Activated CD8-positive, alpha-beta memory T cell treated with anti-CD3 and anti-CD28 coated beads for 4 hours (primary cell): ENCODE measurements at places on chromosomes 13 and 19.

DNA sequence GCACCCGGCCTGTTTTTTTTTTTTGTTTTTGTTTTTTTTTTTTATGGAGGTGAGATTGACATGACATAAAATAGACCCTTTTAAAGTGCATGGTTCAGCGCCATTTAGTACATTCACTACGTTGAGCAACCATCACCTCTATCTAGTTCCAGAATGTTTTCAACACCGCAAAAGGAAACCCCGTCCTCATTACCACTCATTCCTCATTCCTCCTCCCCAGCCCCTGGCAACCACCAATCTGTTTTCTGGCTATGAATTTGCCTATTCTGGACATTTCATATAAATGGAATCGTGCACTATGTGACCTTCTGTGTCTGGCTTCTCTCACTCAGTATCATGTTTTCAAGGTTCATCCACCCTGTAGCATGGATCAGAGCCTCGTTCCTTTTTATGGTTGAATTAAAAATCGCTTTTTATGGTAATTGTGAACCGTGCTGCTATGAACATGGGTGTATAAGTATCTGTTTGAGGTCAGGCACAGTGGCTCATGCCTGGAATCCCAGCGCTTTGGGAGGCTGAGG, 9.9 kb upstream of the ADGRE5 start:
- no peak for DNase-seq

- no peak for DNase-seq
These were observed 42.4 kb upstream of the ESD start for GRCh38 chr13:46839399-46839798.

DNA sequence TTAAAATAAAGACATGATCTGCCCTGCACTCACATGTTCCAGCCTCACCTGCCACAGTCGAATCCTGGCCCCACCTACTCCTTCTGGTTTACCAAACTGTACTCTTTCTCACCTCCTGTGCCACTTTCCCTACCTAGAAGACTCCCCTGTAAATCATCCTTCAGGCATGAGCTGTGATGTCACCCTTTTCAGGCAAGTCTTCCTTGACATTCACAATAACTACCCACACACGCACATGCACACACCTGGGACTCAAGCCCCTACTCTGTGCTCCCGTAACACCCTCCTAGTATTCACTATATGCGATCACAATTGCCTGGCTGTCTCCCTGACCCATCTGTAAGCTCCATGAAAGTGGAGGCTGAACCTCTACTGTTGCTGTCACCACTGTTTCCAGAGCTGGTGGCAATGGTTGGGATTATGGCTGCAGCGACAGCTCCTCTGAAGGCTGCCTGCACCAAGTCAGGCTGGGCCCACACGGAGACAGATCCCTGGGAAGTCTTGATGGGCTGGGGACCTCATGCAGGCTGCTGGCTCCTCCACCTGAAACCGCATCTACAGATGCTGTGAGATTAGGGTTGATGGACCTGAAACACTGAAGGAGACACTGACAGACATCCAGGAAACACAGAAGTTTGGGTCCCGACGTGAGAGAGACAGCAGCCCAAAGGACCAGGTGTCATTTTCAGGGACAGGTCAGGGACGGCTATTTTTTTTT, 611.1 kb downstream of the UQCRFS1 start:
- no peak for DNase-seq

DNA sequence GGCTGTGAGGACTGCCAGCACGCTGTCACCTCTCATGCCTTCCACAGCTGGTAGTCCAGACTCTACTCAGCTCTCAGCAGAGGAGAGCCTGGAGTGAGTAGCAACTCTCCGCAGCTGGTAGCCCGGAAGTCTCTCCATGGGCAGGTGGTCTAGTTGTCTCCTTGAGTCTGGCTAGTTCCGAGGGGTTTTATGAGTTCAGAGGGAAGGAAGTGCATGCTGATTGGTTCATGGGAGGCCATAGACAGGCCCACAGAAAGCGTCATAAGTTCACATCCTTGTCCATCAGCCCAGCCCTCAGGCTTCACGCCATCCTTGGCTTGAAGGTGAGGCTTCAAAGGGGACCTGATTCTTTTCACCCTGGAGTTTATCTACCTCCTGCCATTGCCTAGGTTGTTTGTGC, 2662.4 kb upstream of the PCDH20 start:
- DNase-seq: no peak

DNA sequence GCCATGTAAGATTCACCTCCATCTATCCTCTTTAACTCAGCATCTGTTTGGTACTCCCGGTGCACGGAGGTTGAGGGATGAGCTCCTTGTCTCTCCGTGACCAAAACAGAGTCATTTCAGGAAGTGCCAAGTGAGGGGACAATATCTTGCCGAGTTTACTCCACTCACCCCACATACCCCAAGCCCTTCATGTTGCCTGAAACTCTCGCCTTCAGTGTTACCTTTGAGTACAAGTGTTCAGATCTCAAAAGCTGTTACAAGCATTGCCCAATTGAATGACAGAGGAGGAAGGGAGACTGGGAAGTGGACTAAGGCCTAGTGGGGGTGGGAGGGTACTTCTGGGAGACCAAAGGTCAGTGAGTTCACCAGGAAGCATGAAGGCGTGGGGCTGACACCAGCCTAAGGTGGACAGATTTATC, 6.0 kb upstream of the SIGLEC12 start:
- no peak for DNase-seq

DNA sequence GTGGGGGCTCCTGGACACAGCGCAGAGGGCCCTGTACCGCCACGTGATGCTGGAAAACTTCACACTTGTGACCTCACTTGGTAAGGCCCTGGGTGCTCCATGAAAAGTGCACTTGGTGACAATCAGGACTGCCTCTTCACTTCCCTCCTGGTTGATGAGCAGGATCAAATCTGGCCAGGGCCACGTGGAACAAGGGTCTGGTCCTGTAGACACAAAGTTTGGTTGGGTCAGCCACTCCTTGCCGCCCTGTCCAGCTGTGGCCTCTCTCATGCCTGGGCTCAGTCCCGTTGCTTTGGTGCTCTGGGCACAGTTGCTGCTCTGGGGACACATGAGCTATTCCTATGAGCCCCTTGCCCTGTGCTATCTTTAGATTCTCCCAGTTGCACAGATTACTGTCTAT, 2.3 kb downstream of the ZNF324B start:
- no peak for DNase-seq
